ENCODE measurements at places on chromosomes 5 and 9. TPM values are rescaled to one million over a fixed set of nuclear protein-coding genes. Genes with fewer than 3 reads are reported as not detected.

TAS2R1 gene
- total RNA-seq = not detected

- no peak for DNase-seq
Observed at GRCh38 chr5:98500811-98501210, 272.7 kb upstream of the RGMB start.

GRCh38 chr5:10579536-10580521, 16.0 kb downstream of the ANKRD33B start:
- DNase-seq = no peak

DNA sequence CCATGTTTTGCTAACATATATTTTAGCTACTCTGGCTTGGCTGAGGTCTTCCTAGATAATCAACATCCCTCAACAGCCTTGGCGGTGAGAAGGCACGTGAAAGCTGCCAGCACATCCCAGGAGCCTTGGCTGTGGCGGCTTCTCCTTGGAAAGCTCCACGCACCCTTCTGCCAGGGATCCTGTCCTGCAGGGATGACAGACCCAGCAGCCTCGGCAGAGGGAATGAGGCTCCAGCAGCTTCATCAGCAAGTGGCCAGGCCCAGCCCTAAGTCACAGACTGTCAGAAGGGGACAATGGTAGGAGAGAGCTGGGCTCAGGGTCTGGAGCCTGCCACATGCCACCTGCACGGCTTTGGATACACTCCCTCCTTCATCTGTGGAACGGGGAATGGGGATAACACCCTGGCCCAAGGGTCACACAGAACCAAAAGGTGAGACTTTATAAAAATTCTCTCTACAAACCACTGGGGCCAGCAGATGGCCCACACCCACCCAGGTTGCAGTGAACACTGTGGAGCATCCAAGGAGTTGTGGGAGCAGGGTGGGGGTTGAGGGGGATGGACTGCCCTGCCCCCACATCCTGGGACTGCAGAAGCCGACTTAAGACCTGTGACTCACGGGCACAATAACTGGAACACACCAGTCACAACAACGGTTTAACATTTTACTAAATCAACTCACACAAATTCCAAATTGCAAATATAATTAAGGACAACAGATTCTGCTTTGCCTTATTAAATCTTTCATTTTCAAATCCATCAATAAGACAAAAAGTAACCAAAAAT, 65.1 kb downstream of the MACROH2A1 start:
- no peak for DNase-seq

DNA sequence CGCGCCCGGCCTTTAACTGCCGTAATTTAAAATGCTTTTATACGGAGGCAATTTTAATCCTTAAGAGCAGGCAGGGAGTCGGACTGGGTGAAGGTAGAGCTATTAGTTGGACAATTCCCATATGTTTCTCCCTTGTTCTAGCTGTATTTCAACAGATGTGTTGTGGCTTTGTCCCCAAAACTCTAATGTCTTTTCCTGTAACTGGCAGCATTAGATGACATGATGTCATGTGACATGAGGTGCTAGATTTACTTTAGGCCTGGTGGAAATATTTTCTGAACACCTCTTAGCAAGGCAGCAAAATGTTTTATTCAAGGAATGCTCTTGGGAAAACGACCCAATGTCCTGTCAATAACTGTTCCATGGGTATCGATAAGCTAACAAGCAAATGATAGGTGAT, 8.5 kb downstream of the MYO10 start:
- no peak for DNase-seq

ARSI gene
- total RNA-seq = 0.38 TPM

DNA sequence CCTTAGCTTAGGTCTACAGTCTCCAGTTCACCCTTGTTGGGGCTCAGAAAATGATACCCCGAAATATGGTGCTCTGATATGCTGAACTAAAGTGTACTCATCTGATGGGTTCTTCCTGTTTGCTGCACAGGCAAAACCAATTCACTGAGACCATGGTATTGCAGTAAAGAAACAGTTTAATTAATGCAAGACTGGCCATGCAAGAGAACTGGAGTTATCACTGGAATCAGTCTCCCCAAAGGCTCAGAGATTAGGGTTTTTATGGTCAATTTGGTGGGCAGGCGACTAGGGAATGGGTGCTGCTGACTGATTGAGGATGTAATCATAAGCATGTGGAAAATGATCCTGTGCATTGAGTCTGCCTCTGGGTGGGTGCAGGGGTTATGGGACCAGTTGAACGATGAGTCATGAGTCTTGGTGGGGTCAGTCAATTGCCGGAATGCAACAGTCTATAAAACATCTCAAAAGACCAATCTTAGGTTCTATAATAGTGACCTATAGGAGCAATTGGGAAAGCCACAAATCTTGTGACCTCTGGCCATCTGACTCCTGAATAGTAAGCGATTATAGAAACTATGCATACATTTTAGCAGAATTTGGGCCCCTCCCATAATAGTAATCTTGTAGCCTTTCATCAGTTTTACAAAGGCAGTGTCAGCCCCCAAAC, 113.0 kb upstream of the ANKRD55 start:
- no peak for DNase-seq

DNA sequence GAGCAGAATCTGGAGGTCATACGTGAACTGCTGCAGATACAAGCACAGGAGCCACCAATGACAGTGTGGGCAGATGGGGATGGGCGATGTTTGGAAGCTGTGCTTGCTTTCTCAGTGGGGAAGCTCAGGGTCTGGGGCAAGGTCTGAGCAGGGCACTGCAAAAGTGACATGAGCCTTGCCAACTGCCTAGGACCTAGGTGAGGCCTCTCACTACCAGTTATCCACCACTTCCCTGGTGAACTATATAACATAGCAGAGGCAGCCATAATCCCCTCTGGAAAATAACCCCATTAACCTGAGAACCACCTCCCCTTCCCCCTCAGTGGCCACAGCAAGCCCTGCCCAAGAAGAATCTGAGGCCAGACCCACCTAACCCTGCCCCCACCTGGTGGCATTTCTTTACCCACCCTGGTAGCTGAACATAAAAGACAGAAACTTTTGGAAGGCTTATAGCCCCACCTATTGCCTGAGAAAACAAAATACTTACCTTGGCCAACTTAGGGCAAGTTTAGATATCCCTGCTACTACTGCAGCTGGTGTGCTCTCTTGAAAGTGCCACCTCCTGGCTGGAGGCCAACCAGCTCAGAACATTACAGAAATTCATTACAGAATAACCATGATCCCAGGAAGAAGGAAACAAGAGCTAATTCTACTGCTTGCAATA, 18.8 kb upstream of the SPEF2 start:
- no peak for DNase-seq

MARVELD2 gene
- total RNA-seq = 0.62 TPM

DNA sequence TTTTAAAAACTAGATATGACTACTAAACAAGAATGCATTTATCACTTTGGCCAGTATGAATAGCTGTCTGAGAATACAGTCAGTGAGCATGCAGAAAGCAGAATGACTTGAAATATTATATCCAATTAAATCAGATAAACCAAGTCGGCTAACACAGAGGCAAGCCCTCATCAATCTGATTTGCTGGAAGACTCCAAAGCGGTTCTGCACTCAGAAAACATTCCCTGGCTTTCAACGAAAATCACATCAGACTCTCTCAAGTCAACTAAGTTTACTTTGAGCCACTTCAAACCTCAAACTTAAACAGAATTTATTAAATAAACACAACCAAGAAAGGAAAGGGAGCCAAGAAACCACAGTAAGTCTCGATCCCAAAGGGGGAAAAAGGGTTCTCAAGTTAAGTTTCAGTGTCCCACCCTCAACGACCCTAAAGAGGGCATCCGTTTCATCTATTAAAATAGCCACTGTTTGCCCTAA, 1.4 kb downstream of the MYO10 start:
- DNase-seq = no peak

RPS14 gene
- 852 TPM for total RNA-seq

- DNase-seq = no peak
Observed at GRCh38 chr5:113163328-113163727, 186.7 kb downstream of the DCP2 start.

DNA sequence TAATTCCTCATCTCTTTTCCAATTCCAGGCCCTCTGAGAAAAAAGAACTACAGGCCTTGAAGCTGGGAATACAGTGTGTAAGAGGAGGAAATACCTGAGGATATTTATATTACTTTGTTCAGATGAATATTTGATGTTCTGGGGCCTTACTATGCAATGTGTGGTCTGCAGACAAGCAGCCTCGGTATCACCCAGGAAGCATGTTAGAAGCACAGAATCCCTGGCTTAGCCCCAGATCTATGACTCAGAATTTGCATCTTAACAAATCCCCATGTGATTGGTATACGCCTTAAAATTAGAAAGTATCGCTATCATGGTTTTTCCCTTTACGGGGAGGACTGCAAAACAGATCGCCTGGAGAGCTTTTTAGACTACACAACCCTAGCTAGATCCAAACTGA, 121.0 kb downstream of the JAKMIP2 start:
- DNase-seq = no peak

PCDHGA12 gene
- 10.3 TPM for total RNA-seq
